Fibroblast of skin of right quadriceps (primary cell): ENCODE measurements at places on chromosomes 5 and 9.

GRCh38 chr9:928363-929042 is 48.0 kb upstream of the DMRT3 start:
- DNase-seq, result no peak

- no peak for DNase-seq
Measured at GRCh38 chr5:118176146-118176545, 812.2 kb downstream of the DTWD2 start.

GRCh38 chr9:18071651-18072060 is 402.3 kb upstream of the ADAMTSL1 start:
- peak; percentile 14 for DNase-seq

GRCh38 chr9:93897075-93897970 is 57.8 kb downstream of the BARX1 start:
- DNase-seq, result no peak
